Progenitor cell of endocrine pancreas (in vitro differentiated cells): ENCODE measurements at places on chromosomes 12 and 14. TPM values are rescaled to one million over a fixed set of nuclear protein-coding genes. Genes with fewer than 3 reads are reported as not detected.

GRCh38 chr12:18375131-18375530 lies 113.8 kb downstream of the PIK3C2G start:
- H3K4me3 ChIP-seq = no peak overlapping the region
- DNase-seq = no peak
- H3K4me1 ChIP-seq = no peaks in the 10 kb centered on the region
- peaks cover 34% of the 10 kb centered on the region for H3K36me3 ChIP-seq

- H3K4me3 ChIP-seq = no peak overlapping the region
- no peaks in the 10 kb centered on the region for H3K4me1 ChIP-seq
- H3K36me3 ChIP-seq = peaks cover 4% of the 10 kb centered on the region
- H3K27me3 ChIP-seq = no peaks in the 10 kb centered on the region
- no peak overlapping the region for H3K27ac ChIP-seq
Measured at GRCh38 chr14:105709281-105710118, 183.1 kb downstream of the TMEM121 start.

Gene RNASE9
- total RNA-seq = not detected in 2 replicates

DNA sequence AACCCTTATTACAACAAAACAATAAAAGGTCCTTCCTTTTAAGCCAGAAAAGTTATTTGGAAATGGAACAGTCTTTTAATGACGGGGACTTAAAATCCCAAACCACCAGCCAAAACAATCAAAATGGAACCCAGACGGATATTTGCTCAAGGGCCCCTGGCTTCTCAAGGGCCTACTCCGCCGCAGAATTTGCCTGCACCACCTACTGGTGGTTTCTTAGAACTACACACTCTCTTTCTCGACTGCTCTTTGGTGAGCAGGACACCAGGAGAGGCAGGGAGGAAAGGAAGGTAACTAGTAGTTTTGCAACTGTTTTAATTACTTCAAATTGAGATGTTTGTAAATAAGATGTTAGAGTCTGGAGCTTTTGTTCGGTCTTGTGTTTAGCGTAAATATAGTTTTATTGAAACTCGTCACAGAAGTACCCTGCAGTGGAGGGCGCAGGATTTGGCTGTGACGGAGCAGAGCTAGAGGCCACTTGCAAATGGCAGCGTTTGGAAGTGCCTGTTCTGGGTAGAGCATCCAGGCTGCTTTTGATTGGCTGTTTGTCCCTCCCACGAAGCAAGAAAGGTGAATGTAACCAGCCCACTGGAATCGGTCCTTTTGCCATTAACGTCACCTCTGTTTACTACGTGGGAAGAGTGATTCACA lies 238.5 kb downstream of the CACNA1C start:
- no peak overlapping the region for H3K4me3 ChIP-seq
- no peak for DNase-seq
- no peak overlapping the region for H3K27ac ChIP-seq
- H3K4me1 ChIP-seq = peaks cover 1% of the 10 kb centered on the region

- H3K4me3 ChIP-seq = no peak overlapping the region
- no peak overlapping the region for H3K27ac ChIP-seq
- DNase-seq = no peak
- peaks cover 27% of the 10 kb centered on the region for H3K36me3 ChIP-seq
- H3K27me3 ChIP-seq = no peaks in the 10 kb centered on the region
Measured at GRCh38 chr14:64210216-64210615, 84.0 kb downstream of the ESR2 start.

Gene ARMH4
- total RNA-seq = 31.5 and 36.2 TPM in 2 replicates

Gene PMCH
- not detected in 2 replicates for total RNA-seq

Gene SIRT4
- 4.5 and 4.9 TPM in 2 replicates for total RNA-seq

GRCh38 chr14:87255058-87255457 lies 737.9 kb downstream of the GALC start:
- H3K4me1 ChIP-seq = peaks cover 2% of the 10 kb centered on the region
- no peaks in the 10 kb centered on the region for H3K36me3 ChIP-seq
- no peaks in the 10 kb centered on the region for H3K27me3 ChIP-seq
- no peak for DNase-seq
- no peak overlapping the region for H3K4me3 ChIP-seq
- H3K27ac ChIP-seq = no peak overlapping the region

GRCh38 chr12:102429211-102430154 lies 50.9 kb downstream of the IGF1 start:
- H3K4me1 ChIP-seq = no peaks in the 10 kb centered on the region
- no peak for DNase-seq
- peaks cover 8% of the 10 kb centered on the region for H3K27me3 ChIP-seq
- no peak overlapping the region for H3K4me3 ChIP-seq
- H3K36me3 ChIP-seq = no peaks in the 10 kb centered on the region
- H3K27ac ChIP-seq = no peak overlapping the region

DNA sequence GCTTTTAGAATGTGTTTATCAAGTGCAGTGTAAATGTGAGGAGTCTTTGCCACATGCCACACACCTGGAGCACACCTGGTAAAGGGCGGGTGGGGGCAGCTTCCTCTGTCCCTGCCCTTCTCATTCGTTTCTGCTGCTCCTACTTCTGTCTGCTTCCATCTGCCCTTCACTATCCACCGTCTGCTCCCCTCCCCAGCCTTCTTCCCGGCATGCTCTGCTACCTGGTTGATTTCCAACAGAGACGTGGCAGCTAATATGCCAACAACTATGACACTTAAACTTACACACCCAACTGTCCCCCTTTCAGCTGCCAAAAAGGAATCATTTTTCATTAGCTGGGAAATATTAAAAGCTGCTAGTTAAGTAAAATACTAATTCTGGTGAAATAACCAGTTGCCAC lies 9.1 kb upstream of the CARMIL3 start:
- H3K4me1 ChIP-seq = no peaks in the 10 kb centered on the region
- no peak overlapping the region for H3K27ac ChIP-seq
- DNase-seq = no peak
- H3K36me3 ChIP-seq = no peaks in the 10 kb centered on the region
- no peak overlapping the region for H3K4me3 ChIP-seq
- no peaks in the 10 kb centered on the region for H3K27me3 ChIP-seq

Gene TMEM30B
- total RNA-seq = 28.1 and 29.4 TPM in 2 replicates

DNA sequence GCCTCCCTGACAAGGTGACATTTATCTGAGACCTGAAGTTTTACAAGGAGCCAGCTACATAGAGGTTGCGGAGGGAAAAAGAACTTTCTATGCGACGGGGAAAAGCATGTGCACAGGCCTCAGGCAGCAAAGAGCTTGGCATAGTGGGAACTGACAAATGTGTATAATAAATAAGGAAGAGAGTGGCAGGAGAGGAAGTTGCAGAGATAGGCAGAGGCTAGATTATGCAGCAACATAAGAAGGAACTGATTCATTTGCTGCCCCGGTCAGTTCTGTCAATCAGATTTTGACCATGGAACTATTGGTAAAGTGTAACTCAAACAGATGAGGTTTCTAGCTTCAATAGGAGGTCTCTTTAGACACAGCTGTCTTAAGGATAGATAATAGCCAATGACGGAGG lies 33.7 kb upstream of the RIC8B start:
- peaks cover 4% of the 10 kb centered on the region for H3K4me1 ChIP-seq
- no peak overlapping the region for H3K27ac ChIP-seq
- H3K4me3 ChIP-seq = no peak overlapping the region
- H3K36me3 ChIP-seq = no peaks in the 10 kb centered on the region
